ENCODE measurements at places on chromosomes 13 and 19.

- DNase-seq: peak; percentile 62
Observed at GRCh38 chr19:3036119-3036976, 7.3 kb upstream of the TLE2 start.

- DNase-seq: no peak
Observed at GRCh38 chr13:40537146-40537895, 129.1 kb downstream of the FOXO1 start.

- DNase-seq: no peak
Observed at GRCh38 chr19:4014541-4015491, 7.3 kb downstream of the PIAS4 start.

DNA sequence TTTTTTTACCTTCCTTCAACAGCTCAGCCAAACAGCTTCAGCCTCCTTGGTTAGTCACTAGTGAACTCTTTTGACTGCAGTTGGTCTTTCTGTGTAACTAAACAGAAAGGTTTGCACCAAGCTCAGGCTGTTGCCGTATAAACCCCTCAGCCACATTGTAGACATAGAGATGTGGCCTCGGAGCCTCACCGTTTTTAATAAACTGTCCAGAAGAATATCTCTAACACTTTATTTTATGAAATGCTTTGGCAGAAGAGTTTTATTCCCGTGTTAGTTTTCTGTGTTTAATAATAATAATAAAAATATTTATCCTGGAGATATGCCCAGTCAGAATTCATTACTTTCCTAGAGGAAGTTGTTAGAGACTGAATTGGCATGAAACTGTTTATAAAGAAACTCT lies 171.7 kb upstream of the MAB21L1 start:
- DNase-seq: no peak

DNA sequence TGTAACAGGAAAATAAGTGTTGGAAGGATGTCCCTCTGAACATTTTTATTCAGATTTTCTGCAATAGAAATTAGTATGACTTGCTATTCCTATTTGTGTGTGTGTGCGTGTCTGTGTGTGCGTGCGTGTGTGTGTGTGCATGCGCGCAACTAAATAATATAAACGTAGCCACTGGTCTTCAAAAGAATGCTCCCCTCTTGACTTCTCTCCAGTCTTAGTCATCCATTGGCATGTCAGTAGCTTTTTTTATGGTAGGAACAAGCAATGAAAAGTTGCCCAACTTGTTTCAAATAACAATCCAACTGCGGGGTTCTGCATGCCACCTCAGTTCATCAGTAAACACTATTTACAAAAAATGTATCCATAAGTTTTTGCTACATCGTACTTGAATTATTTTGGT lies 249.6 kb downstream of the GPC6 start:
- no peak for DNase-seq

DNA sequence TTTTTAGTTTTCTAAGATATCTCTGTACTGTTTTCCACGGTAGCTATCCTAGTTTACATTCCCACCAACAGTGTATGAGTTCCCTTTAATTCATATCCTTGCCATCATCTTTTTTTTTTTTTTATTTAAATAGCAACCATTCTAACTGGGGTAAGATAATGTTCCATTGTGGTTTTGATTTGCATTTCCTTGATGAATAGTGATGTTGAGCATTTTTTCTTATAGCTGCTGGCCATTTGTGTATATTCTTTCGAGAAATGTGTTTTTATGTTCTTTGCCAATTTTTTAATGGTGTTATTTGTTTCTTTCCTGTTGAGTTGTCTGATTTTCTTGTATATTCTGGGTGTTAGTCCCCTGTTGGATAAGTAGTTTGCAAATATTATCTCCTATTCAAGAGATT lies 454.8 kb downstream of the DACH1 start:
- DNase-seq: no peak

GRCh38 chr19:8308891-8309291 lies 733 bp upstream of the CD320 start:
- no peak for DNase-seq

- no peak for DNase-seq
Observed at GRCh38 chr13:41995336-41995735, 34.4 kb upstream of the VWA8 start.

- no peak for DNase-seq
Observed at GRCh38 chr13:46202188-46202795, 9.4 kb upstream of the LRRC63 start.

DNA sequence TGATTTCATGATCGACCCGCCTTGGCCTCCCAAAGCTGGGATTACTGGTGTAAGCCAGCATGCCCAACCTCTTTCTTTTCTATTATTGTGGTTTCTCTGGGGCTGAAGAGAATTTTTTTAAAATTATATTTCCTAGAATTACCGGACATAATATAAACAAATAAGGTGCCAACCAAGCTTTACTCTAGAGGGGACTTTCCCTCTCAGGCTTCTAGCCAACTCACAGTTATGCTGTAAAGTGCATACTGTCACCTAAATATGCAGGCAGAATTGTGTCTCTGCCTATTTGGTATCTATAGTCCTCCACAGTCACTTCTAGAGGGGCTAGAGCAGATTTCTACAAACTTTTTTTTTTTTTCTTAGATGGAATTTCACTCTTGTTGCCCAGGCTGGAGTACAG lies 41.6 kb upstream of the ZNF681 start:
- DNase-seq: no peak

DNA sequence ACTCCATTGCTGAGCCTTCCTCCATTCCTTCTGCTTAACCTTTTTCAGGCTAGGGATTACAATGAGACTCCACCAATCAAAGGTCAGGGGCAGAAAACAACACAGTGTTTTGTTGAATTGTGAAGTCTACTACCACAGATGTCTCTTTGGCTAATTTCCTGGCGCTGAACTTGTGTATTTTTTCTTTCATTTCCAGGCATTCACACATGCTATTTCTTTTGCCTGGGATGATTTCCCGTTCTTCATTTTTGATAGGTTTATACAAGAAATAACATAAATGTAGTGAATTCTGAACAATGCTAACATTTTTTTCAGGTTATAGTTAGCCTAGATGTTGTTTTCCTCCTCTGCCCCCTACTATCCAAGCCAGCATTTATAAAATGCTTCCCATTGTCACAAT lies 64.3 kb downstream of the OLFM4 start:
- DNase-seq: no peak

GRCh38 chr19:4972509-4973230 lies 3.8 kb downstream of the KDM4B start:
- no peak for DNase-seq

DNA sequence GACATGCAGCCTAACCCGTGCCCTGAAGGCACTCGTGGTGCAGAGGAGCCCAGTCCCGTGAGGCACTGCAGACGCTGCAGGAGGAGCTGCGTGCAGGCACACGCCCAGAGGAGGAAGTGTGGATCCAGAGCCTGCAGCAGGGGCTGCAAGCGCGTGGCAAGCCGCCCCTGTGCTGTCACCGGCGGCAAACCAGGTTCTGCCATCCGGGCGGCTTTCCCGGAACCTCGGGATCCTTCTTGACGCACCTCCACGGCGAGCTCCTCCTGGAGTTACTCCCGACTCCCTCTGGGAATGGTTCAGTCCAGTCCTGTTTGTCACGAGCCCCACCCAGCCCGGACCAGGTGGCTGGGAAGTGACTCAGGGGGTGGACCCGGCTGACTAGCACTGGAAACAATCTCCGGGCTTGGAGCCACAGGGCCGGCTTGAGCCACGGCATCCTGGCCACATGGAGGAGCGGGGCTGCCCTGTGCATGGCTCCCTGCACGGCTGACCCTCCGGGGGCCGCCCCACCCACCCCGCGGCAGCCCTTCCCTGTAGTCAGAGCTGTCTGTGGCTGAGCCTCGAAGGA lies 10.2 kb downstream of the DPP9 start:
- no peak for DNase-seq

- no peak for DNase-seq
Observed at GRCh38 chr13:75762955-75763354, 126.8 kb downstream of the LMO7 start.

All from stimulated activated CD8-positive, alpha-beta memory T cell treated with anti-CD3 and anti-CD28 coated beads, Interleukin-7, amount 100 ng/mL, for 1 hour (primary cell).